ENCODE measurements at places on chromosomes 12 and 14.

DNA sequence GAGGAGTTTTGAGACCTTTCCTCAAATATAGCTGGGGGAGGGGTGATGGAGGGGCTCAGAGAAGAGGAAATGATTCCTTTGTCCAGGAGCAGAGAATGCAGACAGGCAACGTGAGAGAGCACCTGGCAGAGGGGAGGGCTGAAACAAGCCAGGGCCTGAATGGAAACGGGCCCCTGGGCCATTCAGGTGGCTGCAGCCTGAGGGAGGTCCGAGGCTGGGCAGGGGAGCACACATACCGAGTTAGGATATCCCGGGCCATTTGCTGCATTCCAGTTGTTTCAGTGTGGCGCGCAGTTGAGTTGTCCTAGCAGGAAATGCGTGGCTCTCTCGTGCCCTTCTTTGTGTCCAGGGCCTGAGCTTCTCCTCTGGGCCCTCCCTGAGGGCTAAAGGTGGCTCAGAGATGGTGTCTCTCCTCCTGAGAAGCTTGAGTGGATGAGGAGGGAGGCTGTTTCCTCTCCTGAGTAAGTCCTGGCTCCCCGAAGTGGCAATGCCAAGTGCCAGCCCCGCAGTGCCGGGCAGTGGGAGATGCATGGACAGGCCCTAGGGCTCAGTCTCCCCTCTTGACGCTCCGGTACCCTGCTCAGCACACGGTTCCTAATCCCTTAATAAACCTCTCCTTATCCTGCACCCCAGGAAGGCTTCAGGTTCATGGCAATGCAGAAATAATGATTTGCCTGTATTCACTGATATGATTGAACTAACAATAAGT lies 85.5 kb upstream of the VRK1 start:
- DNase-seq, result no peak

DNA sequence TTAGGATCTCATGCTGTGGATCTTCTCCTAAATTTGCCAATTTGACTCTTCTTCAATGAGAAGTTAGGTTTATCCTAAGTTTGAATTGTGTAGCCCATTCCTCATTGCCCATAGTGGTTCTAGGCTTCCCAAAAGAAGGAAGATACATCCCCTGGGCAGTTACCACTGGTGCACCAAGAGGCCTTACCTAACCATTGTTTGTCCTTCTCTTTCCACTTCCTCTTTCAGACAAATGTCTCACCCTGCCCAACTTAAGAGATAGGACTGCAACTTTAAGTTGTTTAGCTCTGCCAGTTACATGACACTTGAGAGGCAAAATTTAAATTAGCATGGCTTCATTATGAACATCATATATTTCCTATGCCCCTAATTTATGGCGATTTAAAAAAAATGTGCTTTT lies 9.4 kb upstream of the KCNH3 start:
- DNase-seq, result no peak

- no peak for DNase-seq
These were observed 94.7 kb downstream of the ERGIC2 start for GRCh38 chr12:29286081-29286790.

DNA sequence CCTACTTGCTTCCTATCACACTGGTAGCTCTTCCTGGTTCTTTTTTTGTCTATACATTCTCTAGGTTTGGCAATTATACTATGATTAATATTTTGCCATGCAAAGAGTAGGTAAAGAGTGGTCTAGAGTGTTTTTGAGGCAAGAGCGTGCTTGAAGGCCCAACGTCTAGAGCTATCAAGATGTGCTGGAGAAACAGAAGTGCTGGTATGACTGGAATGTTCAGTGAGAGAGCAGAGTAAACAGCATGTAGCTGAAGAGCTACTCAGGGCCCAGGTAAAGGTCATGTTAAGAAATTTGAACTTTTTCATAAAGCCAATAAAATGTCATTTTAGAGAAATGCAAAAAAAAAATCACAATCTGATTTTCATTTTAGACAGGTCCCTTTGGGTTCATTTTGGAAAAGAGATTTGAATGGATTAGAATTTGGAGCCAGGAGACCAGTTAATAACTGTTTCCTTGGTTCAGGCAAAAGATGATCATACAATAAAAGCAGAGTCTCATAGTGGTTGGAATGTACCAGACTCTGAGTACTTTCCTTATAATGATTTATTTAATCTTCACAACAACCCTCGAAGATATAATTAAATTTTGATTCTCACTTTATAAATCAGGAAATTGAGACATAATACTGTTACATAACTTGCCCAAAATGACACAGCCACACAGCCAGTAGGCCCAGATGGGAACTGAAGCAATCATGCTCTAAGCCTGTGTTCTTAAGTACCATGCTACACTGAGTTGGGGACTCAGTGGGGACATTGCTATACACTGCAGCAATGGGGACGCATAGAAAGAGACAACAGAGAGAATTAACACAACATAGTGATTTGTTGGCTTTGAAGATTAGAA lies 350.1 kb downstream of the NELL2 start:
- no peak for DNase-seq

DNA sequence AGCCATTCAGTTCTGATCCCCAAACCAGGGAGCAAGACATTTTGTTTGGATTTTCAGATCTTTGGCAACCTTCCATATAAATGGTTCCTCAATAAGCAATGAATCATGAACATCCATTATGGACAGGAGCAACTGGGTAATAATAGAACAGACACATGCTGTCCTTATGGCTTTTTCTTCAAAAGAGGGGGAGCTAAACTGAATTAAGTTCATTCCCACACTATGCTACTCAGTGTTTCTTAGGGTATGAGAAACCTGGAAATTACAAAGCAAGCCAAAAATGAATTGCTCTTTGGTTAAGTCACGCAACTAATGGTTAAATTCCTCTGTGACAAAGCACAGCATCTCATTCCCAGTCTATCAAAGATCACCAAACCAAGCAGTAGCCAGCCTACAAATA lies 51.0 kb downstream of the PTGER2 start:
- no peak for DNase-seq

GRCh38 chr12:25194722-25195055 lies 271 bp downstream of the DNAI7 start:
- DNase-seq, result no peak

- DNase-seq, result no peak
These were observed 100.7 kb downstream of the DUSP16 start for GRCh38 chr12:12461923-12462315.

- DNase-seq, result peak; percentile 64
These were observed 19.8 kb downstream of the ZBTB42 start for GRCh38 chr14:104820669-104821228.

DNA sequence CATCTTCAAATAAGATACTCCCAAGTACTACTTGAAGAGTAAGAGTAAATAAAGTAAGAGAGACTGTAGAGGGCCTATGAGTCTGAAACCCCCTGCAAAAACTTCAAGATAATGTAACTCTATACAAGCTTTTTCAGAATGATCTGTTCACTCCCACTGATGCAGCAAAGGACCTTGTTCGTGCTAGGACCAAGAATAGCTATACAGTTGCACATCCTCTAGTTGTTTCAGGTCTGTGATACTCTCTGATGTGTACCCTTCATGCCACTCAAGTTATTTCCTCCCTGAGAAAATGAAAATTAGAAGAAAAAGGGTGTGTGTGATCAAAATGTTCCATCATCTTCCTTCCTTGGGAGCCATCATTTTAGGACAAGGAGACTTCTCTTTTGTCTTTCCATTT lies 204.4 kb downstream of the ALX1 start:
- no peak for DNase-seq

DNA sequence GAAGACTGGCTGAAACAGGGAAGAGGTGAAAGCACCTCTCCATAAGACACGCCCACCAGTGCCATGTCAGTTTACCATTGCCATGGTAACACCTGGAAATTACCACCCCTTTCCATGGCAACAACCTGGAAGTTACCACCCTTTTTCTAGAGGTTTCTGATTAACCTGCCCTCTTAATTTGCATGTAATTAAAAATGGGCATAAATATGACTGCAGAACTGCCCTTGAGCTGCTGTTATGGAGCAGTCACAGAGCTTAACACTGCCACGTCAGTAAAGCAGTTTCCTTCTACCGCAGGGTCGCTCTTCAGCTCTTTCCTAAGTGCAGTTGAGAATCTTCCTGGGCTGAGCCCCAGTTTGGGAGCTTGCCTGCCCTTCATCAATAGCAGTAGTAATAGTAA lies 55.2 kb downstream of the RASSF3 start:
- no peak for DNase-seq

DNA sequence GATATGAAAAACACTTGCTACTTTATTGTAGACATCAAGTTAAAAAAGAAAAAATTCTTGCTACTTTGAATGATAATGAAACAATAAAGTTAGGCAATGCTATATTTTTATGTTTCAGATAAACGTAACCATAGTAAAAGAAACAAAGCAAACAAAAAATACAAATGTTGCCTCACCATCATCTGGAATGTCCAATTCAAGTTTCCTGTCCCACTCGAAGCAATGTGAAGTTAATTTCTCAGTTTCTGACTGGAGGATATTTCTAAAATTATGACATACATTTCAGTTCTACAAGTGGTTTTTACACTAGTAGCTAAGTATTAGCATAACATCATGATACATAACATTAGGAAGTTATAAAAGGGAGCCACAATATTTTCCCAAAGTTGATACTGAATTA lies 20.9 kb downstream of the DLGAP5 start:
- no peak for DNase-seq

- no peak for DNase-seq
These were observed 36.0 kb downstream of the FMNL3 start for GRCh38 chr12:49671031-49671765.

DNA sequence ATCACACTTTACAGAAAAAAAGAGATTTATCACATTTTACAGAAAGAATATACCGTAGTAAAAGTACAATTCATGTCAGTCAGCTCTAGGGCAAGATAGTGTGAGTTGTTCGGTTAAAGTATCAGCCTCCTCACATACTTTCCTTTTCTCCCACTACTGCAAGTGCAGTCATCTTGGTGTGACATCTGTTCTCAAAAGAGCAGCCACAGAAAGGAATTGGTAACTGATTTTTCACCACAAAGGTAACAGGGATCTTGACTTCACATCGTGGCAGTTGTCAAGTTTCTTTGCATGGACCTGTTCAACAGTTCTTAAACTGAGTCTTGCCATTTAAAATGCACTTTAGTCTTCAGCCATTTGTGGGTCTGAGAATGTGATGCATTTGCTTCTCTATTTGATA lies 5.0 kb upstream of the E2F7 start:
- no peak for DNase-seq

GRCh38 chr14:106209755-106210154 lies 683.4 kb downstream of the TMEM121 start:
- DNase-seq, result no peak

DNA sequence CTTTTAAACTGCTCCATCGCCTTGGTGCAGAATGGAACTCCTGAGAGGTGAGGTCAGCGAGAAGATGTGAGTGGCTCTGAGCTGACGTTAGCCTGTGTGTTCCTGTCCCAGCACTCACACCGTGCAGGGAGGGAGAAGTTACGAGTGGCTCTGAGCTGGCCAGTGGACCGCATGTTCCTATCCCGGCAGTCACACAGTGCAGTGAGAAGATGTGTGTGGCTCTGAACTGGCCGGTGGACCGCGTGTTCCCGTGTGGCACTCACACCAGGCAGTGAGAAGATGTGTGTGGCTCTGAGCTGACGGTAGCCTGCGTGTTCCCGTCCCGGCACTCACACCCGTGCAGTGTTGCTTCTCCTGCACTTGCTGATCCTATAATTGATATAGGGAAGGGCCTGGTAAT lies 59.9 kb downstream of the VCPKMT start:
- DNase-seq, result no peak

DNA sequence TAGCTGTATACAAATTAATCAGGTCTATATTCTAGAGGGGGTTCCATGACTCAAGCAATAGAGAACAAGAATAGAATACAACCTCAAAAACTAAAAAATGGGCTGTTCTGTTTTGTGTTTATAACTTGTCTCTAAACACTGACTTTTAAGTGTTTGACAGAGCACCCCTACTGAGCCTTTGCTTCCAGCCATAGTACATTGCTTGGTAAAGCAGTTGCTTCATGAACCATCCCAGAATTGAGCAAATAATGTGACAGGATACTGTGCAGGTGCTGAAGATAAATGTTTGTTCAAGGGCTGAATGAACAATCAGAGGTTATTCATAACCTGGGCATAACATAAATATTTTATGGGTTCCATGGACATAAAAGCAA lies 11.5 kb downstream of the SPTSSA start:
- DNase-seq, result no peak

DNA sequence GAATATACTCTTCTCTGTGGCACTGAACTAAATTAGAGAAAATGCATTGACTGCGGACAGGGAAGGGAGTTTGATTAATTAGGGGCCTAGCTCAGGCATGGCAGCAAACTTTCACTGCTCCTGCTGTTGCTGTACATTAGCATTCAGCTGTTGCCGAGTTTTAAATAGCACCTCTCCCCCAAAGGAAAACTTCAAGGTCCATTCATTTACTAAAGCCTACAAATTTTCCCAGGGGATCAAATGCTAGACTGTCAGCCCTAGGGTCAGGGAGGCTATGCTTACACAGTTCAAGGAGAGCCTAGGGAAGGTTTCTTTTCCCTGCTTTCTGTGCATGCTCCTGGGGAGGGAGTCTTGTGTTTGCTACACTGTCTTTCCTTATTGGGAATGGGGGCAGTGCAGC lies 60.0 kb upstream of the GZMB start:
- no peak for DNase-seq

DNA sequence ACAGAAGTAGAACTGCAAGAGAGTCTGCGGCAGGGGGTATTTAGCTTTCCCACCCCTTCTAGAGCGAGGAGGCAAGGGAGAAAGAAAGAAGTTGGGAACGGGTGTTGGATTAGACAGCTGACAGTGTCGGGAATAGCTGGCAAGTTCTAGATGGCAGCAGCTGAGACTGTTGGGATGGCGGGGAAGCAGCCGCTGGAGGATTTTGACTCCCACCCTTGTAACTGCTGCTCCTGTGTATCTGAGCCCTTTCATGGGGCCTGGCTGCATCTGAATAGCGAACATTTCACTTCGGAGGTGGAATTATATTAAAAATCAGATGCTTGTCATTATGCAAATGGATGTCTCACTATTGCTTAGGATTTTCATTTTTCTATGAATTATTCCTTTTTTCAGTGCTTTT lies 104.6 kb downstream of the AACS start:
- DNase-seq, result no peak

GRCh38 chr14:20935303-20935984 lies 19.8 kb upstream of the RNASE2 start:
- no peak for DNase-seq

DNA sequence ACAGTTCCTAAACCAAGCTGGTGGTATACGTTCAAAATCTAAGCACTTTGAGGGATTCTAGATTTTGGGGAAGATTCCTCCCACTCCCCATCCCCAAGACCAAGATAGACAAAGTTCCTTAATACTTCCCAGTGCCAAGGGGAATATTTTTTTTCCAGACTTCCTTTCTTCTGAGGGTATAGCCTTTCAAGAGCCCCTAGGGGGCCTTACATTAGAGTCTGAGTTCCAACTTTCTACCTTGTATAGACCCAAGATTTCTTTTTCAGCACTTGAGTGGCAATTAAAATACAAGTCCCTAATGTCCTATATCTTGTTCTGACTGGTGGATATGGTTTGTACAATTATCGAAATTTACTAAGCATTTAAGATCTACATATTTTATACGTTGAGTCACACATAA lies 28.7 kb upstream of the SOS2 start:
- no peak for DNase-seq

- DNase-seq, result peak; percentile 62
These were observed 1.2 kb downstream of the DYRK2 start for GRCh38 chr12:67649570-67650387.
